Effector memory CD8-positive, alpha-beta T cell (primary cell): ENCODE measurements at places on chromosomes 5 and 9.

- no peak overlapping the region for H3K4me3 ChIP-seq
- H3K4me1 ChIP-seq, result no peaks in the 10 kb centered on the region
- peaks cover 98% of the 10 kb centered on the region for H3K27me3 ChIP-seq
- no peaks in the 10 kb centered on the region for H3K36me3 ChIP-seq
Observed at GRCh38 chr5:72183101-72183520, 75.8 kb downstream of the MAP1B start.

DNA sequence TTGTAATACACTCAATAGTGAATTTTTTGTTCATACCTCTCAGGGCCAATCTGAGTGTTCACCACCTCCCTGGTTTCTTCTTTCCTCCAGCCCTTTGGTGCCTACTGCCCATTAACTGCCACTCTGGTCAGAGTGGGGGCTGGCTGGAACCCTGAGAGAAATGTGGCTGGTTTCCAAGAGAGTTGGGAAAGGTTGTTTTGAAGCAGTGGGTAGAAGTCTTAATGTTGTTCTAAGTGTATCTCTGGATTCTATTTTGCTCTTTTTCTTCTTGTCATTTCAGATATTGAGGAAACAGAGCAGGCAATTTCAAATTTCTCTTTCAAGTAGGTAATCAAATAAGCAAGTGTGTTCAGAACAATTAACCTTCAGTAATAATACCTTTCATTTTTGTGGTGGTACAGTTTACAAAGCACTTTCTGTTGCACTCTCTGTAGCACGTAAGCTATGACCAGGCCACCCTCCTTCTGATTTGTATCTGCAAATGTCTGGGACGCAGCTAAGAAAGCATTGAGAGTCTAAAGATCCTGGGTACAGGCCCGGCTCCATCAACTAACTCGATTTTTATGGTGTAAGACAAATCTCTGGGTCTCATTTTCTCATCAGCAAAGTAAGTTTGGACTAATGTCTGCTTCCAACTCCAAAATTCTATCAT is 8.4 kb downstream of the SLC1A3 start:
- DNase-seq, result no peak
- no peak overlapping the region for H3K27ac ChIP-seq
- no peaks in the 10 kb centered on the region for H3K4me1 ChIP-seq
- H3K27me3 ChIP-seq, result peaks cover 19% of the 10 kb centered on the region
- no peaks in the 10 kb centered on the region for H3K36me3 ChIP-seq

- no peak overlapping the region for H3K27ac ChIP-seq
- H3K4me1 ChIP-seq, result no peaks in the 10 kb centered on the region
- no peak overlapping the region for H3K4me3 ChIP-seq
- no peaks in the 10 kb centered on the region for H3K36me3 ChIP-seq
- no peaks in the 10 kb centered on the region for H3K27me3 ChIP-seq
- no peak for DNase-seq
Observed at GRCh38 chr5:125530833-125531615, 784.6 kb upstream of the ZNF608 start.

DNA sequence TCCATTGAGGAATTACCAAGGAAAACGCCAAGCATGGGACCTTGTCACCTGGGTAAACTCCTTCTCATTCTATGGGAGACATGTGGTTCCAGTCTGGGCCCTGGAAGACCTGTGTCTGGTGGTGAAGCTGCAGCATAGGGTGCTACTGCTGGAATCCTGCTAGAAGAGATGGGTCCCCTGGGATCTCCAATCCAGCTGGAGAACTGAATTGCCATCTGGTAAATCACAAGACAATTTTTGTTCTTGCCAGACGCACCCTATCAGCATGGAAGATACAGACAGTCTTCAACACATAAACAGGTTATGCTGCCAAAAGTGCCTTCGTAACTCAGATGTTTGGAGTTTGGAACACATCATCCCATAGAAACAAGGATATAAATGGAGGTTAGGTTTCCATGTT is 424.0 kb upstream of the BRINP1 start:
- no peak for DNase-seq
- no peak overlapping the region for H3K4me3 ChIP-seq
- H3K27ac ChIP-seq, result no peak overlapping the region
- H3K36me3 ChIP-seq, result no peaks in the 10 kb centered on the region

DNA sequence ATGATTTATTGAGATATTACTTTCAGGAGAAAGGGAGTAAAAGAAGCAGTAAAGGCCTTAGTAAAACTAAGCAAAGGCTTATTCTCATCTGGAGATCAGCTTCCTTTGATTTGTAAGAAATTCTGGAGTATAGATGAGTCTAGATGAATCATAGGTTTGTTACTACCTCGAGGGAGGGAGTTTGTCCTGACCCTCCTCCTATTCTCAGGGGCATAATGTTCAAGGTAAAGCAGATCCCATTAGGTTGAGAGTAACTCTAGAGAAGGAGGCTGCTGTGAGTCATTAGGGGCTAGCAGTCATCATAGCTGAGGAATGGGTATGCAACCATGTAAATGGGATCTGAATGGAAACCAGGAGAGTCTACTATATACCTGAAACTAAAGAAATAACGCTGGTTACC is 155.5 kb upstream of the MOCS2 start:
- no peaks in the 10 kb centered on the region for H3K36me3 ChIP-seq
- no peak for DNase-seq
- no peak overlapping the region for H3K27ac ChIP-seq
- H3K27me3 ChIP-seq, result peaks cover 12% of the 10 kb centered on the region

DNA sequence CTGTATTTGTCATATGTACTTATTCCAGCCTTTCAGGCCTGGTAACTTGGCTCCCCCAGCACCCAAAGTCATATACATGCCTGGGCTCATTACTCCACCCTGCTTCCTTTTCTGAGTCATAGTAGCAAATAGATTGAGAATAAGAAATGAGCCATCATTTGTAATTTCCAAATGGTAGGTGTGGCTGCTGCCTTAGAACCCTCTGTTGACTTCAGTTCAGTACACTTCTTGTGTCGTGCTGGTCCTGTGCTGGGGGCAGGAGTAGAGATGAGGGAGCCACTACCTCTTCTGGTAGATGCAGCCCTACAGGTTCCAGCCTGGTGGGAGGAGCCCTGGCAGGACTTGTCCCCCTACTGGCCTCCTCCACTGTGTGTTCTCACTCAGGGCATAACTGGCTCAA is 11.1 kb downstream of the GM2A start:
- H3K27ac ChIP-seq, result peak overlapping the region; percentile 76
- peaks cover 1% of the 10 kb centered on the region for H3K4me1 ChIP-seq
- H3K36me3 ChIP-seq, result peaks cover 18% of the 10 kb centered on the region
- no peak for DNase-seq
- H3K27me3 ChIP-seq, result no peaks in the 10 kb centered on the region

DNA sequence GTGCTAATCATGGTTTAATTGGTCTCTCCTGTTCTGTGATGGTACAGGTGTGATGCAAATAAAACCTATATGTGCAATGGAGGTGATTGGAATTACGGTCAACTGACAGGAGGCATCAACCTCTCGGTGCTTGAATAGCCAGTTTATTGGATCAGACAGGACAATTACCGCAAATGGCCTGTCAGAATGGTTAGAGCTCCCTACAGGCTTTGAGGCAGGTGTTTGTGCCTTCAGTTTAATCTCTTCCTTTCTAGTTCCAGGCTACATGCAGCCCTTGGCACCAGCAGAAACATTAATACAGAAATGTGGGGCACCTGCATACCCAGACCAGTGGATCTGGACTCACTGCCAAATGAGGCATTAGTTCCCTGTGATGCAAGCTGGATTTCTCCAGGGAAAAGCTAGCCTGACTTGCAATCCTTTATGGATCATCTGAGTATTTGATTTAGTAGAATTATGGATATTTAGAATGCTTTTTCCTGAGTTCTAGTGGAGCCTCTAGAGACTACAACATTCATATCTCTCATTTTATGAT is 128.6 kb downstream of the MAT2B start:
- no peaks in the 10 kb centered on the region for H3K27me3 ChIP-seq
- H3K27ac ChIP-seq, result no peak overlapping the region
- DNase-seq, result no peak
- H3K4me3 ChIP-seq, result no peak overlapping the region

- no peaks in the 10 kb centered on the region for H3K36me3 ChIP-seq
- DNase-seq, result no peak
- no peak overlapping the region for H3K4me3 ChIP-seq
- H3K27ac ChIP-seq, result no peak overlapping the region
- no peaks in the 10 kb centered on the region for H3K27me3 ChIP-seq
- H3K4me1 ChIP-seq, result no peaks in the 10 kb centered on the region
Observed at GRCh38 chr9:108664309-108665255, 191.2 kb downstream of the ACTL7B start.

- DNase-seq, result no peak
- H3K27me3 ChIP-seq, result no peaks in the 10 kb centered on the region
- H3K27ac ChIP-seq, result no peak overlapping the region
- peaks cover 4% of the 10 kb centered on the region for H3K36me3 ChIP-seq
- H3K4me3 ChIP-seq, result no peak overlapping the region
Observed at GRCh38 chr5:96651047-96651446, 11.1 kb upstream of the CAST start.

- H3K4me3 ChIP-seq, result no peak overlapping the region
- H3K4me1 ChIP-seq, result peaks cover 13% of the 10 kb centered on the region
- H3K36me3 ChIP-seq, result peaks cover 20% of the 10 kb centered on the region
- no peaks in the 10 kb centered on the region for H3K27me3 ChIP-seq
- H3K27ac ChIP-seq, result peak overlapping the region; percentile 10
Observed at GRCh38 chr9:21812415-21812814, 10.0 kb downstream of the MTAP start.

- no peaks in the 10 kb centered on the region for H3K4me1 ChIP-seq
- H3K27ac ChIP-seq, result no peak overlapping the region
- peaks cover 5% of the 10 kb centered on the region for H3K27me3 ChIP-seq
- H3K36me3 ChIP-seq, result no peaks in the 10 kb centered on the region
- DNase-seq, result no peak
- H3K4me3 ChIP-seq, result no peak overlapping the region
Observed at GRCh38 chr5:107378218-107378899, 292.4 kb downstream of the EFNA5 start.
